ENCODE measurements at places on chromosomes 1 and 21.

DNA sequence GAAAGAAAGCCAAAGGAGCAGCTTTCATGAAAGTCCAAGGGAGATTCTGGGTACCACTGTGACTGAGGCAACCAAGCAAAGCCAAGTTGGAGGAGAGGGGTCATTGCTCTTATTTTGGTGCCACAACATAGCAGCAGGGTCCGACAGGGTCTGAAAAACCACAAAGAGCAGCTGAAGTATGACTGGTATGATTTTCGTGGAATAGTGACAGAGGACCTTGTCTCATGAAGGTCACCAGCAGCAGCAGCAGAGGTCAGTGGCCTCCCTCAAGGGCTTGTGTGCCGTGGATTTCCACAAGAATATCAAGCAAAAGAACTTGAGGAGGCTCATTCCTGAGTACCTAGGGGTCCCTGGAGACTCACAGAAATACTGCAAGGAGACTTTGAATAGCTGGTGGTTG is 160.9 kb upstream of the SYT6 start:
- no peak for DNase-seq

GRCh38 chr1:180119837-180120236 is 34.8 kb upstream of the QSOX1 start:
- DNase-seq = no peak

- DNase-seq = no peak
Observed at GRCh38 chr1:207474210-207474609, 20.1 kb downstream of the CR2 start.

- no peak for DNase-seq
Observed at GRCh38 chr1:232248276-232248820, 381.6 kb downstream of the SIPA1L2 start.

GRCh38 chr21:42533963-42534355 is 20.3 kb downstream of the SLC37A1 start:
- DNase-seq = no peak

DNA sequence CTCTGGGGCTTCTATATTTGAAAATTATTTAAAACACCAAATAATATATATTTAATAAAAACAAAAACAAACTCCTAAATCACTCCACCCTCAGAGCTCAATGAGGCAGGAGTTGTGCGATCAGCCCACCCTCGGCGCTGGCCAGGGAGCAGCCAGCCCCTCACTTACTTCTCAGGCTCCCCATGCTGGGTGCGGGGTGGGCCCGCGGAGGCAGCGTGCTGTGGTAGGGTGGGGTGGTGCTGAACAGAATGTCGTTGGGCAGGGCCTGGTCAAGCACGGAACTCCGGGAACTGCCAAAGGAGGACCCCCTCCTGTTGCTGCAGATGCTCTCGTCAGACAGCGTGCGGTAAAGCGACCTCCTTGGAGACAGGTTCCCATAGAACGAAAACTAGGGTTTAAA is 204.5 kb downstream of the SIPA1L2 start:
- no peak for DNase-seq

- no peak for DNase-seq
Observed at GRCh38 chr1:198656500-198656932, 17.7 kb downstream of the PTPRC start.

DNA sequence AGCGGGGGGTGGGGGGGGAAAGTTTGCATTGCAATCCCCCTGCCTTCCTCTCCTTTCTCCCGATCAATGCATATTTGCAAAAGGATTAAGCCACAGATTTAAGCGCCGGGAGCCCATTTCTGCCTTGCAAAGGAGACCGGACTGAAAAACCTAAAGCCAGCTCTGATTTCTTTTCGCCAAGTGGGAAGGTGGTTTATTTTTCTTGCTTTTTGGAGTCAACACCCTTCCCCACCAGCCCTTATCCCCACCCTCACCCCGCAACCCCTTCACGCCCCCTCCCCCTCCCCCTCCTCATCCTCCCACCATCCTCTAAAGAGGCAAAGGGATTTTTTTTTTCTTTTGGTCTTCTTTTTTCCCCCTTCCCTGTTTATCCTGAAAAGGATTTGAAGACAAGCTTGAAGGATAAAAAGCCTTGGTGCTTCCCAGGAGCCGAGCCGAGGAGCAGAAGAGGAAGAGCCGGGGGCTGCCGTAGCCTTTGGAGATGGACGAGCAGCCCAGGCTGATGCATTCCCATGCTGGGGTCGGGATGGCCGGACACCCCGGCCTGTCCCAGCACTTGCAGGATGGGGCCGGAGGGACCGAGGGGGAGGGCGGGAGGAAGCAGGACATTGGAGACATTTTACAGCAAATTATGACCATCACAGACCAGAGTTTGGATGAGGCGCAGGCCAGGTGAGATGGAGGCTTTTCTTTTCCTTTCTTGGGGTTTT is 513 bp downstream of the PBX1 start:
- DNase-seq = no peak

DNA sequence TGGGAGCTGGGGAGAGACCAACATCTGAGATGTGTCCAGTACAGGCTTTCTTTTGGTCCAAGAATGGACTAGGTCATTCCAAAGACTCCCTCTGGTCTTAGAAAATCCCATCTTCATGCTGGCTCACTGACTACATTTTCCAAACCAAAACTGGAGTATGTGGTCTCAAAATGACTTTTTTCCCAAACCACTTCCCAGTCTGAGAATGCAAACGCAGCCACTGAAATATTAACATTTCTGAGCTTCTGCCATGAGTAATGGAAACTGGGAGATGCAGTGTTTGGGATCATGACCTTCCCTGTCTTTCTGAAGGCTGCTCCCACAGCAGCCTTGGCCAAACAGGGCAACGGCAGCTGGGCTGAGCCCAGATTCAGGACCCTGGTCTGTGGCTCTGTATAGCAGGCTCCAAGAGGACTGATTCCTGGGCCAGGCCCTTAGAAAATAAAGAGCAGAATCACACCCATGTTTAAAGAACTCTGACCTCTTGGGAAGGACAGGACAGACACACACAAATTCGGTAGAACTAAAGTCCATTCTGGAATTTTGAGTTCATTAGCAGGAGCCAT is 62.1 kb upstream of the CNTN2 start:
- no peak for DNase-seq

DNA sequence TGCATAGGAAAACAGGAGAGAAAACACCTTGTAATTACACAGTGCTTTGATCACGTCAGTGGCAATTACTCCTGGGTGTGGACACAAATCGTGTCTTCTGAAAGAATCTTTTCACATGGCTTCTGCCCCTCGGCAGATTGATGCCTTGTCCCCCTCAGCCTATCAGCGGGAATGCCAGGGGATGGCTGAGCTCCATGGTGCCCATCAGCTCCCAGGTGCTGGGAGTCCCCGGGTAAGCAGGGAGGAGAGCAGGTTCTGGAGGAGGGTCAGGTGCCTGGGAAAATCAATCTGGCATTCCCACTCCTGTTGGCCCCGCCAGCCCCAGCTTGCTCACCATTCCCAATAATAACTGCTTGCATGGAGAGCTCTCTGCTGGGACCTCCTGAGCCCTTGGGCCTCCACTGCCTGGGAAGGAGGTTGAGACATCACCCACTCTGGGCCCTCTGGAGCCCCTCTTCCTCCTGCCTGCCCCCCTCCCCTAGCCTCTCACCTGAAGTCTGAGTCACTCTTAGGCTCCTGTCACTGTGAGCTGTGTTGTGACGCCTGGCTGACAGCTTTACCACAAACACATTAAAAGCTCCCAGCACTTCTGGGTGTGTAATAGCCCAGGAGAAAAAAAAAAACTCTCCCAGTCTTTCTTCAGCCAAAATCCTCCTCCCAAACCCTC is 4.9 kb downstream of the CAMK2N1 start:
- DNase-seq = no peak

DNA sequence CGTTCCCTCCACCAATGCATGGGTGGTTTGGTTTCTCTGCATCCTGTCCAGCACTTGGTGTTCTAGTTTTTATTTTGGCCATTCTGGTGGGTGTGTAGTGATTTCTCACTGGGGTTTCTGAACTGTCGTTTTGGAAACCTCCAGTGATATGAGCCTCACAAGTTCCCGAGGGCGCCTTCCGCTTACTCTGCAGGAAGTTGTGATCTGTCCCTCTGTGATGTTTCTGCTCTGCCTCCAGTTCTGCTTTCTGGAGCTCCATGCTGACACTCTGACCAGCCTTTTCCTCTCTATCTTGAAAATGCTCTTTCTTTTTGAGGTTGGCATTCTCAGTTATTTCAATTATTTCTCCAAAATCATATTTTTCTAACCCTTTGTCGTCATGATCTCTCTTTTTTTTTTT is 111.6 kb downstream of the PLD5 start:
- no peak for DNase-seq

- DNase-seq = no peak
Observed at GRCh38 chr1:157347506-157347905, 204.8 kb downstream of the FCRL5 start.

- DNase-seq = no peak
Observed at GRCh38 chr1:118084400-118084799, 100.6 kb downstream of the SPAG17 start.

DNA sequence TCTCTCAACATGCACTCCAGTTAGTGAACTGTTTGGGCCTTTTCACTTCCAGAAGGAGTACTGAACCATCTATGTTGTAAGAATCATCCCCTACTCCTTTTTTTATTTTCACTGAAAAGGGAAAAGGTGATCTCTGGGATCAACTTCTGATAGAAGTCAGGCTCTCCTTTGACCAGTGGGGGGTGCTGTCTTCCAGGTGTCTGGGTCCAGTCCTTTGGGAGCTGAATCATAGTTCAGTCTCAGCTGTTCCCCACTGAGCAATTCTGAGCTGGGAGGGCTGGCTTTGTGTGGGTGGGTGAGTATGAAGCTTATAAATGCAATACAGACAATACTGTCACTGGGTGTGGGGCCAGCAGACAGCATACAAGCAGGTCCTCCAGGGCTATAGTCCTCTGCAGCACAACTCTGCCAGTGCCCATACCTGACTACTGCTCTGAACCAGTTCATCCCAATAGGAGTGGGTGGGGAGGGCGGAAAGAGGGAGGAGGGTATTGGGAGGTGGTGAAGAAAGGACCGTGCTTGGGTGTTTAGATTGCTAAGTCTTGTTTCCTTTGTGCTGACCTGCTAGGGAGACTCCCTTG is 12.5 kb upstream of the SARS1 start:
- peak; percentile 62 for DNase-seq

GRCh38 chr1:61079898-61080336 is 2.4 kb upstream of the NFIA start:
- peak; percentile 89 for DNase-seq

GRCh38 chr1:41483001-41483850 is 1.3 kb downstream of the EDN2 start:
- DNase-seq = peak; percentile 67

GRCh38 chr21:46128933-46129571 is 26.3 kb downstream of the FTCD start:
- no peak for DNase-seq

GRCh38 chr1:3251099-3251806 is 182.2 kb downstream of the PRDM16 start:
- no peak for DNase-seq

- DNase-seq = no peak
Observed at GRCh38 chr1:113895098-113895497, 7.7 kb upstream of the BCL2L15 start.

DNA sequence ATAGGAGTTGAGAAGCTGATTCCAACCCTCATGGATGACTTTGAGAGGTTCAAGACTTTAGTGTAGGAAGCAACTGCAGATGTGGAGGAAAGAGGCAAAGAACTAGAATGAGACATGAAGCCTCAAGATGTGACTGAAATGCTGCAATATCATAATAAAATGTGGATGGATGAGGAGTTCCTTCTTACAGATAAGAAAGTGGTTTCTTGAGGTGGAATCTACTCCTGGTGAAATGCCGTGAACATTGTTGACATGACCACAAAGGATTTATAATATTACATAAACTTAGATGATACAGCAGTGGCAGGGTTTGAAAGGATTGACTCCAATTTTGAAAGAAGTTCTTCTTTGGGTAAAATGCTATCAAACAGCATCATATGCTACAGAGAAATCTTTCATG is 28.8 kb downstream of the LTN1 start:
- no peak for DNase-seq

GRCh38 chr1:94025383-94026340 is 95.3 kb downstream of the ABCA4 start:
- DNase-seq = peak; percentile 84

DNA sequence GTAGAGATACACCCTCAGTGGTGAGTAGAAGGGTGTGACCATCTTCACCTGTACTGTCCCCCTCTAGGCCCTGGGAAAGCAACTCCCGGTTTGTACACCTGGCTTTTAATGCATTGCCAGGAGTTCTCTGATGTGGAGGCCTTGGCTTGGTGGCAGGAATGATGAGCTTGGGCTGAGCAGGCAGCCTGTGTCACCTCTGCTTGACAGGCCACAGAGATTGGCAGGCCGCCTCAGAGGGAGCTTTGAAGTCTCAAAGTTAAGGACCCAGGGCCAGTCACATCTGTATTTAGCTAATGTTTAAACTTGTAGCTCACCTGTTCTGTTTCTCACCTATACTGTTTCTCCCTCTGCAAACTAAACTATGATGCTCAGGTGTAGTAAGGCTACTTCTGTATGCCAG is 28.5 kb downstream of the HUNK start:
- DNase-seq = no peak

GRCh38 chr21:36125512-36126207 is 9.2 kb upstream of the CBR3 start:
- DNase-seq = peak; percentile 72

GRCh38 chr1:79497193-79497773 is 490.8 kb upstream of the ADGRL4 start:
- peak; percentile 66 for DNase-seq

DNA sequence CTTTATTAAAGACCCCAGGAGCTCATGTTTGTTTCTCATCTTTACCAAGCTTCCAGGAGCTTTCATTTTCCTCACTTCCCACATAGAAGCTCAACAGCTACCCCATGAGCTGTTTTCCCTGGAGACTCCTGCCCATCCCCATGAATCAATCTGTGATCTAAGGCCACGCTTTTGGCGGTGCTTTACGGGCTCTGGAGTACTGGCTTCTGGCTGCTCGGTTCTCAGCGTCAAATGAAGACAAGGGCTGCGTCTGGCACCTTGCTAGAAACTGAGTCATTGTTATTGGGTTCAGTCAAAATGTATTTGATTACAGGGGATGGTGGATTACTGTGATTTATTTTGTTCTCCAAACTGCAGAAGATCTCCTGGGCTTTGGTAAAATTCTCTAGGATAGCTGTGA is 39.9 kb downstream of the ACP6 start:
- no peak for DNase-seq

GRCh38 chr1:2469103-2469940 is 6.8 kb upstream of the PLCH2 start:
- peak; percentile 45 for DNase-seq

GRCh38 chr1:65189576-65190115 is 41.6 kb downstream of the AK4 start:
- no peak for DNase-seq

- DNase-seq = peak; percentile 58
Observed at GRCh38 chr1:3454811-3455618, 550 bp downstream of the ARHGEF16 start.

- peak; percentile 70 for DNase-seq
Observed at GRCh38 chr21:41133874-41134522, 34.0 kb upstream of the BACE2 start.

Measured in eye (tissue), 1 donor.